Caki2 (cell line): ENCODE measurements at places on chromosomes 7 and 10.
A peak's percentile ranks its signal among the peaks of the same experiment; 100 is the strongest.

GRCh38 chr7:135300913-135301765 lies 67.5 kb downstream of the STRA8 start:
- DNase-seq = no peak

DNA sequence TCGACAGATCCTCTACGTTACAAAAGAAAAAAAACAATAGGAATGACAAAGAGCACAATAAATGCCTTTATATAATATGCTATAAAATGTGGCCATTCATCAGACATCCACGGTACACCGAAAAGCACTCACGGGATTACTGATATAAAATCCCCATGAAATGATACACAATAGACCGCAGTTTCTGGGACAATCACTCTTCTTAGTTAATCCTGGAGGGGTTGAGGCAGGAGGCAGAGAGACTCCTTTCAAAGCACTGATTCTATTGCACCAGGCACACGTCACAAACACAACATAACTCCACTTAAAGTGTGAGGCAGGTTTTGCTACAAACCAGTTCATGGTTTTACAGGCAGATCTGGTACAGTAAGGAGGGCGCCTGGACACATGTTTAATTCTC lies 113.8 kb downstream of the FGFR2 start:
- DNase-seq = no peak

DNA sequence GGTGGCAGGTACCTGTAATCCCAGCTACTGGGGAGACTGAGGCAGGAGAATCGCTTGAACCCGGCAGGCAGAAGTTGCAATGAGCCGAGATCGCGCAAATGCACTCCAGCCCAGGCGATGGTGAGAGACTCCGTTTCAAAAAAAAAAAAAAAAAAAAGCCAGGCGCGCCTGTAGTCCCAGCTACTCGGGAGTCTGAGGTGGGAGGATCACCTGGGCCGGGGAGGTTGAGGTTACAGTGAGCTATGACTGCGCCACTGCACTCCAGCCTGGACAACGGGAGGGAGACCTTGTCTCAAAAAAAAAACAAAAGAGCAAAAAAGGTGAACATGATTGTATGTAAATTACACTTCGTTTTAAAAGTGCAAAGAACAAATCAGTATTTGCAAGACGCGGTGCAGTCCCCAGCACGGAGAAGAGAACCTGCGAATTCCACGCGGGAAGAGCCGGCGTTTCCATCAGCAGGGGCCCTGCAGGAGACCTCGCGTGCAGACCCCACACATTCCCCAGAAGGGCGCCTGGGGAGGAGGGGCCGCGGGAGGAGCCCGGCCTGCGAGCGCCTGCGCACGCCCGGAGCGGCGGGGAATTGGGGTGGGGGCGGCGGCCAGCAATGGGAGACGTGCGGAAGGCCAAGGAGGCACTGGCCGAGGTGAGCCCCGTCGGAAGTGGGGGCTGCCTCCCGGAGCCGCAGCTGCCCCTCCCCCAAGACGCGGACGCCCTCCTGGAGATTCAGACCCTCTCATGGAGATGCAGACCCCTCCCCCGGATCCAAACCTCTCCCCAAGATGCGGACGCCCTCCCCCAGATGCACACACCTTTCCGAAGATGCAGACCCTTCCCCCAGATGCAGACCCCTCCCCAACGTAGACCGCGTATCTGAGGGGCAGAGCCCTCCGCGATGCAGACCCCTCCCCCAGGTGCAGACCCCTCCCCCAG lies 16.7 kb upstream of the SUN1 start:
- DNase-seq = no peak

GRCh38 chr10:88879534-88880281 lies at the start of gene STAMBPL1:
STAMBPL1 (plus strand) TSS chr10:88880245; CDS start chr10:88901709, 21,464 bp downstream.
- no peak for DNase-seq

DNA sequence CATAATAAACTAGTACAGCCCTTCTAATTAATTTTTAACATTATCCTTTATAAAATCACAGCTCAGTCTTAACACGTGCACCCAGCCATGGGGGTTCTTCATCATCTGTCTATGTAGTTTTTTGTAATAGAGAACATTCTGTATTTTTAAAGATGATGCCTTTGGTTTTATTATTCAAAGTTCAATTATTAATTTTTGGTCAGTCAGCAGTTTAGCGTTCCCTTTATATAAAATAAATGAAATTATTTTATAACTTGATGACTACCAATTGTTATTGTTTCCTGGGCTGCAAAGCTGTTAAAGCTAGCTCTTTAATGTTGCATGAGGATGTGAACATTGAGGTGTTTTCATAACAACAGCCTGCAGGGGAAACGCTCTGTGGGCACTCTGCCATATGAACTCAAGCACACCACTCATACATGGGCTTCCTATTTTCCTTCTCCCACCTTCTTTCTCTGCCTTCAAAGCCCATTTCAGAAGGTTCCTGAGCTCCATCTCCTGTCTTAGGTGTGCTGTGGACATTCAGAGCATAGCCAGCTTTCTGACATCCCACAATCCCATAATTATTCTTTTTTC lies 172.0 kb upstream of the YAE1 start:
- DNase-seq = no peak

DNA sequence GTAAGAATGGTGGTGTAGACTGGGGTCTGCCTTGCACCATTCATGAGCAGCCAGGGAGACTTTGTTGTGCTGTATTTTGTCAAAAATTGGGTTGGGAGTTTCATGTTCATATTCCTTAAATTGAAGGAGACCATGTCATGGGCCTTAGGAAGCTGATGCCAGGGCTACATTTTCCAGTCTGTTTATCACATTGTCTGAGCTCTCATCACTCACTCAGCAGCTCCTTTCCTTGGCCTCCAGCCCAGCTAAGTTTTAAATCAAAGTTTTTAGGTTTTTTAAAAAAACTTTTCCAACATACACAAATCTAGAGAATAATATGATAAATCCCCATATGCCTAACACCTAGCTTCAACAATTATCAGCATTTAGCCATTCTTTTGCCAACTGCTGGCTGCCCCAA lies 12.6 kb upstream of the FAM13C start:
- DNase-seq = no peak

DNA sequence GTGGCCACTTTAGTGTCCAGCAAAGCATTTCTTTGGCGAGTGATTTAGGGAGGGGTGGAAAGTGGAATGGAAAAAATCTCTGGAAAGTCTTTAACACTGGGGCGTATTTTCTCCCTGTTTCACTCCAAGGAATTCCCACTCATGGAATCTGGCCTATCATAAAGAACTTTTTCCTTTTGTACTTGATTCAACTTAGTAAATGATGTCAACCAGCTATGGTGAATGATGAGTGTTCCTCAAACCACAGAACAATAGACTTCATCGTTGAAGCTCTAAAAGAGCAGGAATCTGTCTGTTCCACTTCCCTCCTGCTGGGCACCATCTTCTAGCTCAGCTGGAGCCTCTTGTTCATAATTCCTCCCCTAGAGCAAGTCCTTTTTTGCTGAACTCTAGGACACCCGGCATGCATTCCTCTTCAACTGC lies 66.5 kb downstream of the EPDR1 start:
- no peak for DNase-seq

DNA sequence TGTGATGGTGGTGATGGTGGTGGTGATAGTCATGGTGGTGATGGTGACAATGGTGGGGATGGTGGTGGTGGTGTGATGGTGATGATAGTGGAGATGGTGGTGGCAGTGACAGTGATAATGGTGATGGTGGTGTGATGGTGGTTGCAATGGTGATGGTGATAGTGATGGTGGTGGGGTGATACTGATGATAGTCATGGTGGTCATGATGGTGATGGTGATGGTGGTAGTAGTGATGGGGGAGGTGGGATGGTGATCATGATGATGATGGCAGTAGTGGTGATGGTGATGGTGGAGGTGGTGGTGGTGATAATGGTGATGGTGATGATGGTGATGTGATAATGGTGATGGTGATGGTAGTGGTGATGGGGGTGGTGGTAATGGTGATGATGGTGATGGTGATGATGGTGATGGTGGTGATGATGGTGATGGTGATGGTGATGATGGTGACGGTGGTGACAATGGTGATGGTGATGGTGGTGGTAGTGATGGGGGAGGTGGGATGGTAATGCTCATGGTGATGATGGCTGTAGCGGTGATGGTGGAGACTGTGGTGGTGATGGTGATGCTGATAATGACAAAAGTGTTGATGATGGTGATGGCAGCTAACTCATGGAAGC lies 4.7 kb upstream of the PWWP2B start:
- DNase-seq = no peak

GRCh38 chr10:56604624-56605023 lies 243.6 kb upstream of the ZWINT start:
- DNase-seq = no peak

GRCh38 chr10:91287912-91288311 lies 67.4 kb downstream of the PCGF5 start:
- DNase-seq = no peak

- no peak for DNase-seq
Measured at GRCh38 chr10:76073524-76073923, 642.1 kb downstream of the LRMDA start.

- peak; percentile 32 for DNase-seq
Measured at GRCh38 chr10:71270301-71271220, 48.5 kb upstream of the SLC29A3 start.

DNA sequence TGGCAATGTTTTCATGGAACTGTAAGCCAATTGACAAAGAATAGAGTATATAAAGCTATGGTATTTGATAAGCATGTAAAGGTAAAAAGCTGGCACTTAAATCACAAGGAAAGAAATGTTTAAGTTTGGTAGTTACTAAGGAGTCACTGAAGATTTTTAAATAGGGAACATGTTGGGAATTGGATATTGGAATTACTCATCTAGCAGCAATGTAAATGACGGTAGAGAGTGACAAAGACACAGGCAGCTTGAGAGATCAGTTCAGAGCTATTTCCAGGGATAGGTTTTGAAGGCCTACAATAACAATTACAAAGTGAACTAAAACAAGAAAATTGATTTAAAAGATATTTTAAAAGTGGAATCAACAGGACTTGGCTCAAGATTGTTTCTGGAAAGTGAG lies 36.8 kb downstream of the SP8 start:
- no peak for DNase-seq

DNA sequence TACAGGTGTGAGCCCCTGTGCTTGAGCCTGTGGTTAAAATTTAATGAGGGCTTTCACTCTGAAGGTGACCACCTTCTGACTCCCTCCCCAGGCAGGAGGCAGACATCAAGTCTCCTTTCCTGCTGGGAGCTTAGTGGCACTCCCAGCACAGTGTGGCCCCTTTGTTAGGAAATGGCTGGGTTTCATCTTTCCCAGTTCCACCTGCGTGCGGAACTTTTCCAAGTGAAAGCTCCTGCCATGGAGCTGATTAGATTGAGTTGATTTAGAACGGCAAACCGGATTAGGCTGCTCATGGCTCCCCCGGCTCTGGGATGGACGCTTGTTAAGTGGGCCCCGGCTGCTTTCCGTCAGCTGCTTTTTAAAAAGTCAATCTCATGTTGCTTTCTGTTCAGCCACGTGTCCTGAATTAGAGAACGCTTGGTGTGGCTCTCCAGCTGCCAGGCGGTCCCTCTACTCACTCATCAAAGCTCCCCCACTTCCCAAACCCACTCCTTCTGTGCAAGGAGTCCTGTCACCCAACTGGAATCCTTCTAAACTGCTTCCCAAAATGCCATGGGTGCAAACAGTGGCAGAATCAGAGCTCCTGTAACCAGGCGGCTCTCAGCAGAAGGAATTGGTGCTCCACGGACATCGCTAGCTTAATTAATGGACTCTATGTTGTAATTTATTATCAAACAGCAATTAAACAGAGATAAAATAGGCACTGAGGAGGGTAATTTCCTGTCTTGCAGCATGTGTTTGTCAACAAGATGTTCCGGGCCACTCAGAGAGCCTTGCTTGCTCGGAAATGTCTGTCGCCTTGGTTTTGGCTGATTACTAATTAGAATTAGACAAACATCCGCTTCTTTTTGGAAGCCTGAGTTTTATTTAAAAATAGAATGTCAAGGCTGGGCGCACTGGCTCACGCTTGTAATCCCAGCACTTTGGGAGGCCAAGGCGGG lies 551.2 kb downstream of the GALNT17 start:
- no peak for DNase-seq

GRCh38 chr7:110322796-110323195 lies 768.1 kb upstream of the LRRN3 start:
- no peak for DNase-seq

- DNase-seq = no peak
Measured at GRCh38 chr7:141132671-141133070, 58.8 kb downstream of the TMEM178B start.

- no peak for DNase-seq
Measured at GRCh38 chr7:150408393-150409299, 29.5 kb downstream of the ZNF775 start.

GRCh38 chr10:121167534-121168243 lies 316.5 kb downstream of the WDR11 start:
- DNase-seq = no peak

GRCh38 chr7:1741751-1742554 lies 71.9 kb downstream of the ELFN1 start:
- DNase-seq = no peak

DNA sequence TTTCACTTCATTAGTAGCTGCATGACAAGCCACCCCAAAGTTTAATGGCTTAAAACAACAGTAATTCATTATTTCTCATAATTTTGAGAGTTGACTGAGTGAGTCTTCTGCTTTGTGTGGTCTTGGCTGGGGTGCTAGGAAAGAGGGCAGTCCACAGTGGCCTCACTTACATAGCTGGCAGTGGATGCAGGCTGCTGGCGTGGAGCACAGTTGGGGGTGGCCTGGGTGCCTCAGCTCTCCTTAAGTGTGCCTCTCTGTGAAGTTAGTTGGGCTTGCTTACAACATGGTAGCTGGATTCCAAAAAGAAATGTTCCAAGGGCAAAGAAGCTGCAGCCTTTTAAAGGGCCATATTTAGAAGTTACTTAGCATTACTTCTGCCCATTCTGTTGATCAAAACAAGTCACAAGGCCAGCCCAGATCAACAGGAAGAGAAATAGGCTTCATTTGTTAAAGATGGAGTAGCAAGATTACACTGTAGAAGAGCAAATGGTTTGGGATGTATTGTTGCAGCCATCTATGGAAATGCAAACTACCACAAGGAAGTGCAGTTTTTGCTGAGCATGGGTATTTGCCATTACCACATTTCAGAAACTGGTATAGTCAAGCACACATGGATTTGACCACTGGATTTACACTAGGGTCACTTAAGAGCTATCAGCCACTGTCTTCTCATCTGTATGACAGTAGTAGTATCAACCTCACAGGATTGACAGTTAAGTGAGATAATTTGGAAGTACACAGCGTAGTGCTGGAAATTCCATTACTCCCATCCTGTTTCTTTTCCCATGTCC lies 33.6 kb downstream of the ZEB1 start:
- no peak for DNase-seq
